ENCODE measurements at places on chromosomes 13 and 19. TPM values are rescaled to one million over a fixed set of nuclear protein-coding genes. Genes with fewer than 3 reads are reported as not detected.

DNA sequence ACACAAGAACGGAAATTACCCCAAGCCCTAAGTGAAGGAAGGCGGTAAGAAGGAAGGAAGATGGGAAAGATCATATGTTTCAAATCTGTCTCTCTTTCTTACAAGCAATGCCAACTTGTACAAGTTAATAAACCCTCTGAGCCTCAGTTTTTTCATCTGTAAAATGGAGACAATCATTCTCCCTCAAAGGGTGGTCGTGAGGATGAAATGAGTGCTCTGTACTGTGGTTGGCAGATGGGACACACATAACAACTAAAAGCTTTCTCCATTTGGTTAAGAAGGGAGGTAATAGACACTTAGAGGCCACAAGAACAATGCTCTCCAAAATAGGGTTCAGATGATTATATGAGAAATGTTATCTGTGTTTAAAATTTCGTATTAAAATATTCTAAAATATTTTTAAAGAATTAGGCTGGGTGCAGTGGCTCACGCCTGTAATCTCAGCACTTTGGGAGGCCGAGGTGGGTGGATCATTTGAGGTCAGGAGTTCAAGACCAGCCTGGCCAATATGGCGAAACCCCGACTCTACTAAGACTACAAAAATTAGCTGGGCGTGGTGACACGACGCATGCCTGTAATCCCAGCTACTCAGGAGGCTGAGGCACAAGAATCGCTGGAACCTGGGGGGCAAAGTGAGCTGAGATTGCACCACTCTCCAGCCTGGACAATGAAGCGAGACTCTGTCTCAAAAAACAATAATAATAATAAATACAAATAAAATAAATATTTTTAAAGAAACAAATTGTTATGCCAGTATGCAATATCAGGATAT is 89.7 kb downstream of the STARD13 start:
- DNase-seq, result no peak

DNA sequence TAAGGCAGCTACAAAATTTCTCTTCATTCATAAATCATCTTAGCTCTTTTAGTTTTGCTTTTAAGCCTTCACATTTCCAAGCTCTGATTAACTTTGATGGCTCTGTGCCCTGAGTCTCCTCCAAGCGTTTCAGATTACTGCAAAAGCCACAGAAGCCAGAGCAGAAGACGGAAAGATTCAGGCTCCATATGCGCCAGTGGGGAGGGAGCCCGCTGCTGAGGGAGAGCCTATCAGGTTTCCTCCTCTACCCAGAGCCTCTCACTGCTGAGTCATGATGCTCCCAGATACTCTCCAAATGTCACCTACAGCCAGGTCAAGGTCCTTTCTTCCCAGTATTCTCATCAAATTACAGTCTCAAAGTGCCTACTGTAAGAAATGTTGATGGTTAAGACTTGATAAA is 193.6 kb downstream of the RAP2A start:
- peak; percentile 26 for DNase-seq

Gene EPSTI1
- total RNA-seq, result 2.1 TPM

DNA sequence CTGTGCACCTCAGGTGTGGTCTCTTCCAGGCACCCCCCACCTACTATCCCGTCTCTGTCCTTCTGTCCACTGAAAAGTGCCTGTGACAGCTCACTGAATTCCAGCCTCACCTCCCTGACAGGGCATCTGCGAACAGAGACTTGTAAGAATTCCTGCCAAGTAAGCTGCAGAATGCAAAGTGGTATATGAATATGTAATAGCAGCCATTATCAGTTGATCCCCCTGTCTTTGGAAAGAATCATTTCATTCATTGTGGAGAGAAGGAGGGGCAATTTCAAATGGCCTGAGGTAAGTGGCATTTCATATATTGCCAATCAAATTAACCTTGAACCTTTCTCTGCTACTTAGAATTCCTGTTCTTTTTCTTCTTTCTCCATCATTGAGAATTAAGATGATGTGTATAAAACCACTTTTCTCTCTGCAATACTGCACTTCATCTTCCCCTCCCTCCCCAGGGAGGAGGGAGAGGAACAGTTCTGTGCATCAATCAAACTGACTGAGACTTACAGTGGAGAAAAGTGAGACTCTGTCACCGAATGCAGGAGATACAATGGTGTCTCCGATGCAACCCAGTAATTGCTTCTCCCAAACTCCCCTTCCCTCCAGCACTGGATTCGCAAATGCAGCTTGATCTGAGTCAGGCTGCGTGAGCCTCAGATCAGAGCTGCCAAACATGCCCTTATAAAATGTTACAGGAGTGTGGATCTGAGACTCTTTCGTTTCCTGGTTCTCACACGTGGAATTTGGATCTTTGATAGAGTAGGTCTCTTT is 91.7 kb downstream of the SLC10A2 start:
- DNase-seq, result no peak

- DNase-seq, result no peak
These were observed 8.0 kb upstream of the NLRP7 start for GRCh38 chr19:54955376-54955775.

Gene FBN3
- 62.2 TPM for total RNA-seq

- no peak for DNase-seq
These were observed 356.5 kb downstream of the NALCN start for GRCh38 chr13:101059793-101060192.

Gene LGALS7B
- total RNA-seq, result 2.7 TPM

Gene PRSS57
- total RNA-seq, result not detected

Gene YJEFN3
- 11.9 TPM for total RNA-seq

Gene RASGRP4
- 4.1 TPM for total RNA-seq

DNA sequence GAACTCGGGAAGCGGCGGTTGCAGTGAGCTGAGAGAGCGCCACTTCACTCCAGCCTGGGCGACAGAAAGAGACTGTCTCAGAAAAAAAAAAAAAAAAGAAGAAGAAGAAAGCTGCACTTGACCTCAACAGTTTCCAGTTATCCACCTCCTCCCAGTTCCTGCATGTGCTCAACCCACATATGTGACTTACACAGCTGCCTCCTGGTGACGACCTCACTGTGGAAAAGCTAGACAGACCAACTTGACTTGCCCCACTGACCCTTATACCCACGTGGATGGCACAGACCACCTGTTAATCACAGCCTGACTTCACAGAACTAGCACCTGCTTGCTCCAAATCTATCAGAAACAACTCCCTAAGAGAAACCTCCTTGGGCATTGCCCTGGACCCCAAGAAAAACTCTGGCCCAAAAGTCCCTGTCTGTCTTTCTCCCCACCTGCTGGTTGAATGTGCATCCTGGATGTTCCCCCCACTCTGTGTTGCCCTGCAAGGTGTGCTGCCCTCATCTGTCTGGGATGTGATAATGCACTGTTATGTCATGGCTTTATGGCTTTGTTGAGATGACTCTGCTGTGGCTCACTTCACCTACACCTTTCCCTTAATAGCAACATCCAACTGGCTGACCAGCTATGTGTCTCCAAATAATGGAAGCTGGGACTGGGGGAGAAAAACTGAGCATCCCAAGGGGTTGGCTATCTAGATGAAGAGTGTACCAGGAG is 2.8 kb downstream of the ZNF20 start:
- peak; percentile 15 for DNase-seq

DNA sequence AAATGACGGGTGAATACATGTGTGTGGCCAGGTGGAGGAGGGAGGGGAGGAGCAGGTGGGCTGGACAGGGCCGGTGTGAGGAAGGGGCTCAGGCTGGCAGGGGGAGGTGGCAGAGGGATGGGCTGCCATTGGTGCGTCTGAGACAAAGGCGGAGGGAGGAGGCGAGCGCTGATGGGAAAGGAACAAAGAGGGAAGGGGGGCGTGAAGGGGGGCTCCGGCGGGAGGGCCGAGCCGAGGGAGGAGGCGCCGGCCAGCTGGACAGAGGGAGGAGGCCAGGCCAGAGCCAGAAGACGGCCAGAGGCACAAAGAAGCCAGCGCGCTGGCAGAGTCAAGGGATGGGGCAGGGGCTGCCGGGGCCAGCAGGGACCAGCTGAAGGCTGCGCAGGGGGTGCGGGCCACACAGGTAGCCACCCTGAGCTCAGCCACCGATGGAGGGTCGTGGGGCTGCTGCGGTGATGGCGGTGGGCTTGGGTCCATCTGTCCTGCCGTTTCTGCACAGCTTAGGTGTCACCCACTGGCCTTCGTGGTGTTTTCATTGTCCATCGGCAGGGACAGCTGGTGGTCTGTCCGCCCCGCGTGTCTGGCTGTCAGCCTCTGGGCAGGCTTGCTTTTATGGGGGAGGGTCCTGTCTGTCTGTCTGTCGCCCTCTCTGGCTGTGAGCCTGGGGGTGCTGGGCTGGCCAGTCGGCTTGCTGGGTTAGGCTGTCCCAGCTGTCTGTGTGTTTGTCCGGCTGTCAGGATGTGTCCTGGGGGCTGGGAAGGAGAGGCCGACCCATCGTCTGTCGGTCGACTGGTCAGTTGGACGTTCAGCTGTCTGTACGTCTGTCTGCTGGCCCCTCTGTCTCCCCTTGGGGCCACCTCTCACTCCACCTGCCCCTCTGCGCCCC is 2.2 kb downstream of the APC2 start:
- peak; percentile 61 for DNase-seq

GRCh38 chr19:5394551-5395505 is 54.2 kb upstream of the PTPRS start:
- DNase-seq, result peak; percentile 60

DNA sequence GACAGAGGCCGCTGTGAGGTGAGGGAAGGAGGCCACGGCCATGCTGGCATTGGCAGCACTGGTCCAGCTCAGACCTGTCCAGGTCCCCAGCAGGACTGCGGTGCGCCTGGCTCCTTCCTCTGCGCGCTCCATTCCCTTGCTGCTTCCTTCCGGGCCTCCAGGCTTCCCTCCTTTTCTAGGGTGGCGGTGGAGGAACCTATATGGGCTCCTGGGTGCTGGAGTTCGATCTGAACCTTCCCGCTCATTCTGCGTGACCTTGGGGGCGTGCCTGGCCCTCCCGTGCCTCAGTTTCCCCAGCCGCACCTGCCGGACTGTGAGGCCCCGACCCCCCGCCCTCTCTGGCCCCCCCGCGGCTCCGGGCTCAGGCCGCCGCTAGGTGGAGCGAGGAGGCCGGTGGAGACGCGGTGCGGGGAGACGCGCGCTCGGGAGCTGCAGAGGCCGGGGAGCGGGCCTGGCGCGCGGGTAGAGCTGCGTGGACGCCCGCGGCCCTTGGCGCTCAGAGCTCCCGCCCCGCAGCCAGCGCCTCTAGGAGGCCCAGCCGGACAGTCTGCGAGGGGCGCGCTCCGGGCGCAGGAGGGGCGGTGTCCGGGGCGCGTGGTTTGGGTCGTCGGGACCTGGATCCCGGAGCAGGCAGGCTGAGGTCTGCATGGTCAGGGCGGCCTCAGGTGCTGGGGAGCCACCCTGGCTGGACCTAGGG is 29.9 kb downstream of the EFNA2 start:
- DNase-seq, result peak; percentile 66

GRCh38 chr19:32966750-32967149 is 5.0 kb downstream of the CEP89 start:
- no peak for DNase-seq

Gene TNNT1
- total RNA-seq, result 108 TPM

DNA sequence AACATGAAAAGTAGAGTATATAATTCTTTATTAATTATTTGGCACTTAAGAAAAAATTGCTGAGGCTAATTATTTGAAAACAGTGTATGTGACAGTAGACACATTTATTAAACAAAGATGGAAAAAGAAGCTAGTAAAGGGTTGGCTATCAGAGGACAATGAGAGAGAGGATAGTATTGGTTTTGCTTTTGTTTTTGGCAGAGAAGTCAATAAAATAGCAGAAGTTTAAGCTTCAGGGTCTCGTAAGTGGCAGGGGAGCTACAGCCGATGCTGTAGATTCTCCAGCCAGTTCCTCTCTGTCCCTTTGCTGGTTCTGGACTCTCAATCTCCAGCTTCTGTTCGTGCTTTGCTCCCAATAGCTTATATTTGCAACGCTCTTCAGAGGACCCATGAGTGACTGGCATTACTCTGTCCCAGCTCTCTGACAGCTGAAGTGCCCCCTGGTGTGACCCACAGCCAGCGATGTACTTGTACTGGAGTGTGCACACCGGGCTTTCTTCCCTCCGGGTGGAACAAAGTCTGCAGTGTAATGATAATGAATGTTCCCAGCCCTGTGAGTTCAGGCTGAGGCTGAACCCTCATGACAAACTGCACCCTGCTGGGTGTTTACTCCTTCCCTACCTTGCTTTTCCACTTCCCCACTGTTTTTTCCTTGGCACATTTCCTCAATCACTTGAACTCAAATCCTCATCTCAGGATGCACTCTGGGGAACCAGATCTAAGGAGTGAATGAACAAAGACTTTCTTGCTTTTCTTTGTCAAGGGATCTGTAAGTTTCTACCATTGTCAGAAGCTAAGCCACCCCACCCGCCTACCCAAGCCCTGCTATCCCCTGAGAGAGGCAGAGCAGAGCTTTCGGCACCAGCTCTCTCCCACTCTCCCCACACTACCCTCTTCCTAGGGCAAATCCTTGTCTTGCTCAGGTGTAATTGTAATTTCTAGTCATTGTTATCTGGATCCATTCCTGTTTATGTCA is 254.8 kb downstream of the LHFPL6 start:
- peak; percentile 40 for DNase-seq

DNA sequence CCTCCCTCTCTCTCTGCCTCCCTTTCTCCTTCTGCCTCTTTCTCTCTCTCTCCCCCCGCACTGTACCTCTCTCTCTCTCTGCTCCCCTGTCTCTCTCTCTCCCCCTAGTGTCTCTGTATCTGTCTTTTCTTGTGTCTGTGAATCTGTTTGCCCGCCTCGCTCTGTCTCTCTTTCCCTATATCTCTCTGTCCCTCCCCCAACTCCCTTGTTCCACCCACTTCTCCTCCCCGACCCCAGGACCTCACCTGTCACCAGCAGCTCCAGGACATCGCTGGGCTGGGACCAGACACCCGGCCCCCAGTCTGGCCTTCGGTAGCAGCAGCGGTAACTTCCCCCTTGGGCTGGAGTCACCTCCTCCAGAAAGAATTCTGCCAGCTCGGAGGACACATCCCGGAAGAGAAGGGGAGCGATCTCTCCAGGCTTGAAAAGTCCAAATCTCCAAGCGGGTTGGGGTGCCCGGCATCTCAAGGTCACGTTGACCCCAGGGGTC is 3.9 kb downstream of the OSCAR start:
- peak; percentile 44 for DNase-seq

- no peak for DNase-seq
These were observed 343.2 kb downstream of the KCNRG start for GRCh38 chr13:50358231-50359040.

DNA sequence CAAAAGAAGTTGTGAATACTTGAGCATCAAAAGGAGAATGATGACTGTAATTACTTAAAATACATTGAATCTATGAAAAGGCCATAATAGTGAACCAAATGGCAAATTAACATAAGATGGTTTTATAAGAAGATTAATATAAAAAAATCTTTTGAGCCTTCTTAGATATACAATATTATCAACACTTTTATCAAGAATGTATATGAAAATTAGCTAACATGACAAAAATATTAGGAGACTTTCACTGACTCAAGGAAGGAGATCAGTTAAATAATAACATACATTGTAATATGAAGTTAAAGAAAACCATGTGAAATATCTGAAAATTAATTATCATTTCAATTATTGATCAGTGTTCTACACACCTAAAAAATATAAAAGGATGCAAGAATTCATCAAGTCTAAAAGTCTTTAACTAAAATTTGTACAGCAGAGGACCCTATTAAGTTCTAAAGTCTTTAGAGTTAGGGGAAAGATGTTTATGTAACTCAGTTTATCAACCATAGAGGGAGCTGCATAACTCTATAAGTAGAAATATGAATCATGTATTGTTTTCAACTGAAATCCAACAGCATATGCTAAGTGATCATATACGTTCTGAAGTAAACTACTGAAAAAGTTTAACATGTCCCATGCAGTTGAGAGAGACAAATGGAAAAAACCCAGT is 756.1 kb upstream of the MIR17HG start:
- no peak for DNase-seq
